ENCODE measurements at places on chromosomes 4 and X.

GRCh38 chr4:181982856-181983255 is 260.3 kb upstream of the TENM3 start:
- DNase-seq, result no peak

- DNase-seq, result no peak
Observed at GRCh38 chrX:154696676-154697045, 43.3 kb upstream of the CTAG2 start.

GRCh38 chrX:11664211-11665167 is 1.2 kb downstream of the ARHGAP6 start:
- DNase-seq, result peak; percentile 23

GRCh38 chr4:6222761-6223292 is 22.5 kb upstream of the JAKMIP1 start:
- no peak for DNase-seq

DNA sequence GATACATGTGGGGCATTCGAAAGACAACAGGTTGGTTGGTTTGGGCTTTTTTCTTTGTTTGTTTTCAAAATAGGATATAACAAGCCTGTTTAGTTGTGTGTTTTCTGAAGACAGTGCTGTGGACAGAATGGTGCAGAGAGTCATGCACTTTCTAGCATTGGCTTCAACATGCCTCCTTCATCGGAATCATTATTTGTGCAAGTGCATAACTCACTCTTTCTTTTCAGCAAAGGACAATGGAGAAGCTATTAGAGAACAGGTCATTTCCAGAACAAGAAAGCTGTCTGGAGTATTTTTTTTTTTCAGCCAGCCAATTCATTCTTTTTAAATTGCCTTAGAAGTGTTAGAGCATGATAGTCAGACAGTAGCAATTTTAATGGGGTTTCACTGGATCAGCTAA is 225.8 kb downstream of the STK32B start:
- DNase-seq, result no peak

GRCh38 chr4:122692641-122693520 is 39.6 kb upstream of the BBS12 start:
- DNase-seq, result no peak

GRCh38 chr4:76879731-76880364 is 18.1 kb downstream of the SOWAHB start:
- DNase-seq, result no peak

GRCh38 chr4:87911252-87911774 is 64.2 kb upstream of the SPP1 start:
- no peak for DNase-seq

GRCh38 chrX:87391742-87392141 is 125.9 kb upstream of the KLHL4 start:
- no peak for DNase-seq
